ENCODE measurements at places on chromosomes 13 and 19.

DNA sequence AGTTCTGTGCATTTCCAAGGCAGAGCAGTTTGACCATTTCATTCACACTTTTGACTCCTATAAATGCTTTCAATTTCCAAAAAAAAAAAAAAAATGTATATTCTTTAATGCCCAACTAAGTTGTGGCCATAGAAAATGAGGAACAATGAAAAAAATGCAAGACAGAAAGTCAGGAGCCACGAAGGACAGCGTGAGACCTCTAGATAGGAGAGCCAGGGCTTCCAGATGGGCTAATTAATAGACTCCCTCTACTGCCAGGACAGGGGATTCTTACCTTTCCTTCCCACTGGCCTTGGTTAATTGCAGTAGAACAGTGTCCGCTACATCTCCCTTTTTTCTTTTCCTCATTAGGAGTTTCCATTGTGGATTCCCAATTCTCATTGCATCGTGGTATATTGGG, 8.6 kb downstream of the FPR3 start:
- no peak for DNase-seq

GRCh38 chr19:23415561-23416191, 20.4 kb upstream of the ZNF91 start:
- DNase-seq = no peak

- peak; percentile 1 for DNase-seq
These were observed 30.9 kb downstream of the FAM216B start for GRCh38 chr13:42812316-42812715.

DNA sequence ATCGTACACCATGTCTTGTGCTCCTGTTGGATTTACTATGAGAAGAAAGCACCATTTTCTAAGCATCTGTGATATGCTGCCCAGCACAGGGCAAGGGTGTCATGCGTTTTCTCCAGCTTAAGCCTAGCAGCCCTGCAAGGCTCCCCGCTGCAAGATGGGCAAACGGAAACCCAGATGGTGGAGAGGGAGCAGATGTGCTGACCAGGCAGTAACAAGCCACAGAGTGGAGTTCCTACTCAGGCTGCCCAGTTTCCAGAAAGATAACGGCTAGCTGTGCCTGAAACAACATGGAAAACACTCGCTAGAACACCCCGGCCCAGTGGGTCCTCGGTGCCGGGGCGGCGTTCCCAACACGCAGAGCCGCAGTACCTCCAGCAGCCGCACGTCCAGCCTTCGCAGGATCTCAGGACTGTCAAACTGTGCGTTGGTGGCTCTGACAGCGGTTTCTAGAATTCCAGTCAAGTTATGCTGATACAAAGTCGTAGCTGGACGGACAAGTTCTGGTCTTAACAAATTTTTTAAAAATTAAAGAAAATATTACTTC, 68.4 kb downstream of the TUBGCP3 start:
- DNase-seq = no peak
